ENCODE measurements at places on chromosomes 12 and 14.
A peak's percentile ranks its signal among the peaks of the same experiment; 100 is the strongest.

- DNase-seq: peak; percentile 88
These were observed 427 bp upstream of the TMEM120B start for GRCh38 chr12:121712190-121712460.

- DNase-seq: peak; percentile 23
These were observed 2.7 kb upstream of the SCARB1 start for GRCh38 chr12:124866195-124866882.

- peak; percentile 50 for DNase-seq
These were observed 1.7 kb downstream of the SLC2A3 start for GRCh38 chr12:7934091-7934888.

DNA sequence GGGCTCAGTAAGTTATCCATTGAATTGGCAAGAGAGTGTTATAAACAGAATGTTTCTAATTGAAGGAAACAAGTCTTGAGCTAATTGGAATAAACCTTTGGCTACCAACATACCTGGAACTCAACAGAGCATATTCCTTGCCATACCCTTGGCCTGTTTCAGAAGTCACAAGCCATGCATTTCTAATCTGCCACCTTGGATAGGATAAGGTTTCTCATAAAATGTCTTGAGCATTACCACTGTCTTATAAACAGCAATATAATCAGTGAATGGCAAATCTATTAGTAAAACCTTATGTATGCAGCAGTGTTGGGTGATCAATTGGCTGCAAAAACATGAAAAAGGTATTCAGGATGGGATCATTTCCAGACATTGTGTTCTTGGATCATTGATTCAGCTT lies 765.2 kb upstream of the SEL1L start:
- no peak for DNase-seq

GRCh38 chr14:100652744-100653143 lies 65.5 kb upstream of the BEGAIN start:
- DNase-seq: no peak

DNA sequence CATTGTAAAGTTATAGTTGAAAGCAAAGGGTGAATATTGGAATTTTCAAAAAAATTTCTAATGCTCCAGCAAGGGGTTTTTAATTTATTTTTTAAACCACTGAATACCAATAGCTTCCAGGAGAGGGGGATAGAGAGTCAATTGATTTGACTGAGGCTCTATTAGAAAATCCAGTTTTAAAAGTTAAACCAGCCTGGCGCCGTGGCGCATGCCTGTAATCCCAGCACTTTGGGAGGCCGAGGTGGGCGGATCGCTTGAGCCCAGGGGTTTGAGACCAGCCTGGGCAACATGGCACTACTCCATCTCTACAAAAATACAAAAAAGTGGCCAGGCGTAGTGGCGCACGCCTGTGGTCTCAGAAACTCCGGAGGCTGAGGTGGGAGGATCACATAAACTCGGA lies 150.1 kb downstream of the SLC38A4 start:
- peak; percentile 3 for DNase-seq

- no peak for DNase-seq
These were observed 770.0 kb downstream of the MED13L start for GRCh38 chr12:115507560-115507889.

GRCh38 chr12:54603173-54603814 lies 14.8 kb upstream of the PPP1R1A start:
- DNase-seq: peak; percentile 52

- DNase-seq: peak; percentile 51
These were observed 364.8 kb downstream of the SNAPC1 start for GRCh38 chr14:62126879-62127478.

DNA sequence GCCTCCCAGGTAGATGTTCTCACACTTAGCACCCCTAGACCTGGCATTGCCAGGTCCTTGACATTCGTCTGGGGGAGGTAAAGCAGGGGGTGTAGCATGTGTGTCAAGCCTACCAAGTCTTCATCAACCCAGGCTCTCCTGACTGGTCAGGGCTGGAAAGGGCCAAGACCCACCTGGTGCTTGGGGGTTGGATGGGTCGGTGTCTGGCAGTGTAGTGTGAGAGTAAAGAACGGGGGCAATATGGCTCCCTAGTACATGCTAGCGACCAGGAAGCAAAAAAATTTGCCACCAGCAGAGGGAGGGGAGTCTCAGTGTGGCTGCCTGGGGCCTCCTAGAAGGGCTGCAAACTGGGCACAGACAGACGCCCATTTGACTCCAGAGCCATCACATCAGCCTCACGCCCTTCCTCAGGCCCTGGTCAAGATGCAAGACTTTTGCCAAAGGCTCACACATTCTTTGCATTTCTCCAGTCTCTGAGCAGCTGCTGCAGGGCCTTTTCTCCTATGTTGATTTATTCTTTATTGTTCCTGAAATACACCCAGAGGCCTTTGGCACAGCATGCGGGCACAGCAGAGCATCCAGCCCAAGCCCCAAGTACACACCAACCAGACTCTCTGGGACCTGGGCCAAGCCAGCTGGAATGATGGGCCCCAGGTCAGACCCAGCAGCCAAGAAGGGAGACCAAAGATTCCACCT lies 38.3 kb upstream of the PNMA1 start:
- peak; percentile 71 for DNase-seq

DNA sequence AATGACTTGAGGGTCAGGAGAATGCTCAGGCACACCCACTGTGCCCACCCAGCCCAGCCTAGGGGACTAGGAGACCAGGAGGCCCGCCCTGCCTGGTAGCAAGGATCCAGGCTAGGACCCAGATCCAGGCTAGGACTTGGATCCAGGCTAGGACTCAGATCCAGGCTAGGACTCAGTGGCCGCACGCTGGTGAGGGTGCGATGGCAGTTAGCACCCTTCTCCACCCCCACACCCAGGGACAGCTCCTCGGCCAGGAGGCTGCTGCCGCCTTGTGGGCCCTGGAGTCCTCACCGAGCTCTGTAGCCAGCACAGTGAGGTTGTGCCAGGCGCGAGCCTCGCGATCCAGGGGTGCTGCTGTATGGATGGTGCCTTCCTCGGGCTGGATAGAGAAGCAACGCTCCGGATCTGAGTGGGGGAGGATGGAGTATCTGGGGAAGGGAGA lies 5.1 kb downstream of the CDH24 start:
- DNase-seq: no peak

GRCh38 chr14:57066887-57067513 lies 201.7 kb downstream of the EXOC5 start:
- DNase-seq: peak; percentile 61

DNA sequence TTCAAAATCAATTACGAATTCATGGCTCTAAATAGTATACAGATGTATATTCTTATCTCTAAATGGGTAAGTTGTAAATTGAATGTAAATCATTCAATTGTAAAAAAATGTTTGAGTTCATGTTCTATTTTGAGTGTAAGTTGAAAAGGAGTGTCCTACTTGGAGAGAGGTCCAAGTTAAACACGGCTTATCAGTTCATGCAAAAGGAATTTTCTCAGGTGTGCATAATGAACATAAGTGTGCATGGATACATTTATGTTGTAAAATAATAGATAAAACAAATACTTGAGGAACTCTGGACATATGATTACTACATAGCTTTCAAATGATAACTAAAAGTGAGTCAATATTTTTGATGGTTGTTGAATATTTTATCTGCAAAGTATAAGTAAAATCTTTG lies 79.5 kb downstream of the PPFIA2 start:
- no peak for DNase-seq

DNA sequence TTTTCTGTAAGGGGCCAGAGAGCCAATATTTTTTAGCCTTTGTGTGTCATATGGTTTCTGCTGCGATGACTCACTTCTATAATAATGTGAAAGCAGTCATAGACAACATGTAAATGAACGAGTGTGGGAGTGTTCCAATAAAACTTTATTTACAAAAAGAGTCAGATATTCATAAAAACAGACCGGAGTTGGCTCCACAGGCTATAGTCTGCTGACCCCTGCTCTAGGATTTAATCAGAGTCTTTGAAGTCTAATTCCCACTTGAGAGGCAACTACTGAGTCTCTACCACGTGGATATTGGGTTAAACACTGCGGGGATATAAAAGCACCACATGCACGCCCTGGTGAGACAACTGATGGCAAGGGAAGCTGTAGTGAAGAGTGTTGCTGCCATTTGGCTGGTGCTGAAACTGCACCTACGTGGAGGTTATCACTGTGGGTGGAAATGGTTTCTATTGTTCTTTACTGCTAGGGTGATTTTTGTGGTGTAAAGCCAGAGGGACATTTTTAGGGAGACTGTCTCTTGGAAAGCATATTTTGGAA lies 3.6 kb upstream of the NINJ2 start:
- DNase-seq: no peak

DNA sequence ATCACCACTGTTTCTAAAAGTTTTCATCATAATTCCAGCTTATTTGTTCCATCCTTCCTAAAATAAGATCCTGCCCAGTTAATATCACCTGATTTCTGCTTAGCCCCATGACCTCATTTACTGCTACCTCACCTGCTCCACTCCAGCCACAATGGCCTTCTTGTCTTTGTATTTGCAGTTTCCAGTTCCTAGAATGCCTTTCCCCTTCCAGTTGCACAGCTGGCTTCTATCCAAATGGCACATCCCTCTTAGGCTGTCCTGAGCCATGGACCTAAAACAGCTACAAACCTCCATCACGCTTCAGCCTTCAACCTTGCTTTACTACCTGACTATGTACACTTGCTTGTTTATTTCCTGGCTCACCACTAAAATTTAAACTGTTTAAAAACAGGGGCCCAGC lies 6.5 kb upstream of the LGMN start:
- no peak for DNase-seq

DNA sequence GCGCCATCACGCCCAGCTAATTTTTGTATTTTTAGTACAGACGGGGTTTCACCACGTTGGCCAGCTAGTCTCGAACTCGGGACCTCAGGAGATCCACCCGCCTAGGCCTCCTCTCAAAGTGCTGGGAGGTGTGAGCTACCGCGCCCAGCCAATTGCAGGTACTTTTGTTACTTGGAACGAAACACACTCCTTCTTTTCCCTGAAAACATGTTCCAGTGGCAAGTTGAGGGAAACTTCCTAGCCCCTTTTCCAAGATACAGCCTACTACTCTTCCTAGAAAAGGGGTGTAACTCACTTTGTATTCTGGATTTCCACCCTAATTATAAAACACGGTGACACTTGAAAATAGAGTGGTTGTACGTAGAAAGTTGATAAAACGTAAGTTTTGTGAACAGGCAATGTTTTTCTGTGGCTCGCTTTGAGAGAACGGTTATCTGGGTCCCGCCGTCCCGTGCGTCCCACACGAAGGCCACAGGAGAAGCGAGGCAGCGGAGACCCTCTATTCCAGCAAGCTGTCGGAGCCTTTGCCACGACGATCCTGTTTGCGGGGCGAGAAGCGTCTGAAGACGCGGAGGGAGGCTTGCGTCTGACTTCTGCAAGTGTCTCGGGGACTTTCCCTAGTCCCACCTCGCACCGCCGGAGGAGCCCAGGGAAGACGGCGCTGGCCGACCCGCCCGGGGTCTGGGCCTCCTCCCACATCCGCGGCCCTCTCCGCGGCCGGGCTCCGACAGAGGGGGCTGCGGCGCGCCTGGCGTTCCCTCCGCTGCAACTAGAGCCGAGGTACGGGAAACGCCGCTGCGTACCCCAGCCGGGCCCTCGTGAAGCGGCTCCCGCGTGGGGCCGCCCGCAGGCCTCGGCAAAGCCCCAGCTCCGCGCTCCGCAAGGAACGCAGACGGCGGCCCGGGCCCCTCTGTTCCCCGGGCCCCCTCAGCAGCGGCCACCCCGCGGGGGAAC lies 745 bp downstream of the CDCA4 start:
- peak; percentile 79 for DNase-seq

Measured in erythroblast (primary cell).